ENCODE measurements at places on chromosomes 5 and 9. TPM values are rescaled to one million over a fixed set of nuclear protein-coding genes. Genes with fewer than 3 reads are reported as not detected.

ANKRD55 gene
- total RNA-seq: not detected

MYORG gene
- 1.2 TPM for total RNA-seq

ENTREP1 gene
- total RNA-seq: not detected

LOX gene
- 58.0 TPM for total RNA-seq

PRLR gene
- total RNA-seq: 1.2 TPM

ECSCR gene
- 0.55 TPM for total RNA-seq
